ENCODE measurements at places on chromosomes 1 and 21.

GRCh38 chr21:25297117-25297516 is 310.2 kb downstream of the MRPL39 start:
- no peak for DNase-seq

DNA sequence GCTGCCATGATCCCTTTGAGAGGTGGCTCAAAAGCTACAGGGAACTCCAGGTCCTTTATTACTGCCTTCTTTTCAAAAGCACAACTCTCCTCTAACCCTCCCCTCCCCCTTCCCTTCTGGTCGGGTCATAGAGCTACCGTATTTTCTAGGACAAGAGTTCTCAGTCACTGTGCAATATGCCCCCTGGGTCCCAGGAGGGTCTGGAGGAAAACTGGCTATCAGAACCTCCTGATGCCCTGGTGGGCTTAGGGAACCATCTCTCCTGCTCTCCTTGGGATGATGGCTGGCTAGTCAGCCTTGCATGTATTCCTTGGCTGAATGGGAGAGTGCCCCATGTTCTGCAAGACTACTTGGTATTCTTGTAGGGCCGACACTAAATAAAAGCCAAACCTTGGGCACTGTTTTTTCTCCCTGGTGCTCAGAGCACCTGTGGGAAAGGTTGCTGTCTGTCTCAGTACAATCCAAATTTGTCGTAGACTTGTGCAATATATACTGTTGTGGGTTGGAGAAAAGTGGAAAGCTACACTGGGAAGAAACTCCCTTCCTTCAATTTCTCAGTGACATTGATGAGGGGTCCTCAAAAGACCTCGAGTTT is 3.1 kb downstream of the BTG2 start:
- no peak for DNase-seq

DNA sequence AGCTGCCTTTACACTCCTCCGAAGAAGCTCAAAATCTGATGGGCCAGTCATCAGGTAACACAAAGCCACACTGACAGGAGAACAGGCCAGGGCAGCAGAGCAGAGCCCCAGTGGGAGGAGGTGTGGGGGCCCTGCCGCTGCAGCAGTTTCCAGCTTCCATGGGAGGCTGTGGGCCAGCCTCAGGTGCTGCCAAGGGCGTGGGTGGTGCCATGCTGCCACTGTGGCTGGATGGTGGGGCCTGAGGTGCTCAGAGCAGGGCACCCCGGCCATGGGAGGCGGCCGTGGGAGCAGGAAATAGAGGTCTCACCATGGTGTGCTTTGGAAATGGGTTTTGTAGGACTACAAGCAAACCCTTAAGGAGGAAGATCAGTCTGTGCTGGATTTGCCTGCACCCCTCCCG is 50.8 kb upstream of the COL6A1 start:
- DNase-seq: no peak

DNA sequence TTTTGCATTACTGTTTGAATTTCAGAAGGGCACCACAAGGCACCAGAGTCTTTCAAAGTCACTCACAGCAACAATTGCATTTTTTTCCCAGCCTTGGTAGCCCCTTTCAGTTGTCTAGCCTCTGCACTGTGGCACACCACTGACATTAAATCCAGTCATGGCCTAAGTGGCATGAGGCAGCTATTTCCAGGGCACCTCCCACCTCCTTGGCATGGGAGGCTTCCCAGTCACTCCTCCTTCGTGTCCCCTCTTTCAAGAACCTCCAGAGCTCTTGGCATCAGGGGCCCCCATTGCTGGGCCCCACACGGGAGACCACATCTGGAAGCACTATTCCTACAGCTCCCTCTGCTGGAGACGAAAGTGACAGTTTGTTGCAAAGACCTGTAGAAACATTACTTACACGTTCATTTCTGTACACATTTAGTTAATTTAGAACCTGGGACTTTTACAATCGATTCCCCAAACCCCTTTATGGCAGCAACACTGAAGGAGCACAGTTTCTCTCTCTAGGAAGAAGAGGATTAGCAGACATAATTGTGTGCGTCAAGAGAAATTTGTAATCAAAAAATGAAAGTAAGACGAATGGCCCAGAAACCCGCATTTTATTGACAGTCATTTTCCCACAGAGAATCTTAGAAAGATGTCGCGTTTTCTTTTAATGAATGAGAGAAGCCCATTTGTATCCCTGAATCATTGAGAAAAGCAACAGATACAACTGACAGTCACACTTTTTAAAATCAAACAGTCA is 5.7 kb upstream of the CHD5 start:
- peak; percentile 39 for DNase-seq

DNA sequence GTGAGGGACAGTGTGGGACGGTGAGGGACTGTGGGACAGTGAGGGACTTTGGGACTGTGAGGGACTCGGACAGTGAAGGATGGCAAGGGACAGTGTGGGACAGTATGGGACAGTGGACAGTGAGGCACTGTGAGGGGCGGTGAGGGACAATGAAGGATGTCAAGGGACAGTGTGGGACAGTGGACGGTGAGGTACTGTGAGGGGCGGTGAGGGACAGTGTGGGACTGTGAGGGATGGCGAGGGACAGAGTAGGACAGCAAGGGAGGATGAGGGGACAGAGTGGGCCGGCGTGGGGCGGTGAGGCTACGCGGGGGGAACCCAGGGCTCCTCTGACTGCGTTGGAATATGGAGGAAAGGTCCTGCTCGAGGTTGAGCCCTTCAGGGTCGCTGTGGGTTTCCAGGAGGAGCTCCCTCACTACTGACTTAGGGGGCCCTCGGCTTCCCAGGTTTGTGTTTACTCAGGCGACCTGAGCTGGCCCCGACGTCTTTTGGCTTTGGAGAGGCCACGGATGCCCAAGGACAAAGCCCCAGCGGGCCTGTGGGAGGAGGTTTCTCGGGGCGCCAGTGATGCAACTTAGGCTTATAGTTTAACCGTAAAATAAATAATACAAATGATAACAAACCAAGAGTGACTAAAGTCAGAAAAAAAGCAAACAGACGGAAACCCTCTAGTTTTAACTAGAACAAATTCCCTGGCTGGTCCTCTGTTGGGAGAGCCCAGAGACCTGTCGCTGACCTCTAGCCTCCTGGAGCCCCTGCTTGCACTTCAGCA is 1.1 kb upstream of the ERRFI1 start:
- no peak for DNase-seq

GRCh38 chr1:25045480-25046193 is 115.6 kb upstream of the RUNX3 start:
- DNase-seq: no peak

DNA sequence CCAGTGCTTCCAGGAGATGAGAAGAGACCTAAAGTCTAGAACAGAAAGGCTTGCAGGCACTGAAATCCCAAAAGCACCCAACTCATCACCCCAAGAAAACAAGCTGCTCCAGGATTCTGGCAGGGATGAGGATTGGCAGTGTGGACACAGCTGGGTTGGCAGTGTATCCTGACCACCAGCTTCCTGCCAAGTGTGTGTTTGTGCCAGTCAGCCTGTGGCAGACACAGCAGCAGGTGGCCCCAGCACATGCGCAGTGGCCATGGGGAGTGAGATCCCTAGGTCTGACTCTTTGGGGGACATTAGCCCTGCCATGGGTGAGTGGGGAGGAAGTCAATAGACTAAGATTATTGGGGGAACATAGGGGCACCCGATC is 8.7 kb upstream of the SNAPIN start:
- DNase-seq: no peak

All from stimulated activated CD4-positive, alpha-beta T cell treated with anti-CD3 and anti-CD28 coated beads, Interleukin-2, amount 100 ng/mL, for 24 hours (primary cell).